ENCODE measurements at places on chromosomes 16 and 17.

DNA sequence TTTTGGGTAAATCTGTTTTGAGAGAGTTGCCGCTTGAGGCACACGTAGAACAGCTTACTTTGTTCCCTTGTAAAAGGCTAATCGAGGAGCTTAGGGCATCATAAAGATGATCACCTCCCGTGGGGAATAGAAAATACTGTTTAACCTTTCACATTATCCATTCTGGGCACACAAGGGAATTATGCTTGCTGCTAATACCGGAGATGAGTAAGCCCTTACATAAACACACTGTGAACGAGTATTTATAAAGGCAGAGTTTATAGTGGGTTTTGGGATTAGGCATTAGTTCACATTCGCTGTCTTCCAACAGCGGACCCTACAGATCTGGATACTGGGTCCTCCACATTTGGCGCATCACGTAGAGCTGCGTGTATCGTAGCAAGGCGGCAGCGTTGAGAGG is 51.2 kb upstream of the CNTNAP4 start:
- DNase-seq = no peak

GRCh38 chr17:76824093-76824492 is 44.1 kb upstream of the MGAT5B start:
- no peak for DNase-seq

GRCh38 chr17:30567231-30568116 is 90.3 kb downstream of the GOSR1 start:
- DNase-seq = no peak

DNA sequence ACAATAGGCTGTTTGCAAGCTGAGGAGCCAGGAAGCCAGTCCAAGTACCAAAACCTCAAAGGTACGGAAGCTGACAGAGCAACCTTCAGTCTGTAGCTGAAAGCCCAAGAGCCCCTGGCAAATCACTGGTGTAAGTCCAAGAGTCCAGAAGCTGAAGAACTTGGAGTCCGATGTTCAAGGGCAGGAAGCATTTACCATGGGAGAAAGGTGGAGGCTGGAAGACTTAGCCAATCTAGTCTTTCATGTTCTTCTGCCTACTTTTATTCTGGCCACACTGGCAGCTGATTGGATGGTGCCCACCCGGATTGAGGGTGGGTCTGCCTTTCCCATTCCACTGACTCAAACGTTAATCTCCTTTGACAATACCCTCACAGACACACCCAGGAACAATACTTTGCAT is 15.3 kb downstream of the CD300LB start:
- DNase-seq = no peak

DNA sequence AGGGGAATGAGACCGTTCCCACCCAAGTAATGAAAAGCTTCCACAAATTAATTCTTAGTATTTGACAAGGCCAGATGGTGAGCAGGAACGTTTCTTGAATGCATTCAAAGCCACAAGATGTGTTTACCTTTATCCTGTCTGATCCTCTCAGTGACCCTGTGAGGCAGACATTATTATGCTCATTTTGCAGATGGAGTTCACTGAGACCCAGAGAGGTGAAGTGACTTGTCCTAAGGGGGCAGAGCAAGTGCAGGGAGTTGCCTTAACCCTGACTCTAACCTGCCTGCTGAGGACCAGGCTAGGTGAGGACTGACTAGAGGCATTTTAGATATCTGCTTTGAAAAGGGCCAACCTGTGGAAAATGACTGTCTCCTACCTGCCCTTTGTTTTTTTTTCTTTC is 156.7 kb downstream of the HAPSTR1 start:
- no peak for DNase-seq

DNA sequence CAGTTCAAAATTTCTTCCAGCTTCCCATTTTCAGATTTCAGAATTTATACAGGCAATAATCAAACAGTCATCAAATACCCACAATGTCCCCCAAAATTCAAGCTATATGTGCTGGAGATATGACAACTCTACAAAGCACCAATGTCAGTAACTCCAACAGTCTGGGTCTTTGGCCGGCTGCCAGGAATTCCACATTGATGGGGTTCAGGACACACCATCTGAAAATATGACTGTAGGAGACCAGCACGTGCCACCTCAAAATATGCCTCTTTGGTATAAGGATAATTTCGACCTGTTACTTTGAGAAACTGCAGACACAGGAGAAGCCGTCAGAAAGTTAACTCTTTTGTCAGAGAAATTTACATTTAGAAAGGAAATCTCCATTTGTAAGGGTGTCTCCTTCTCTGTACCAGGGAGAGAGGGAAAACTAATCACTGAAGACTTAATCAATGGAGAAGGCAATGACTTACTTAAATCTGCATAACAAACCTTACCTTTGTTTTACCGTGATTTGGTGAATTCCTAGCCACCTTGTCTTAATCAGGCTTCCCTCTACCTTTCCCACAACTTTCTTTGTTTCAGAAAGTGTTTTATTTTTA is 594.3 kb upstream of the CDH5 start:
- DNase-seq = no peak

DNA sequence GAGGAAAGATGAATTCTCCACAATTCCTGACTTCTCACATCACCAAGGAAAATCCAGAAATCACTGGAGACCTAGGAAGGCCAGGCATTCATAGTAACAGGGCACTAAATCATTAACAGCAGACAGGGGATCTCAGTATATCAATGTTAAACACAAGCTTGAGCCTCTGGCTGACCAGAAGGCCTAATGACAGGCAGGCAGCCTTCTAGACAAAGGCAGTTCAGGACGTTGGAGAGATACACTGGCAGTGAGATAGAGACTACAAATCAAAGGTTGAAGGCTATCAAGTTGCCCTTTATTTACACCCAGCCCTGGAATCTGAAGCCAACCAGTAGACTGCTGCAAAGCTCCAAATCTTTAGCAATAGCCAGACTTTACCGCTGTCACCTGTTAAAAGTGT is 422.8 kb upstream of the CCL2 start:
- no peak for DNase-seq

GRCh38 chr17:74343526-74344284 is 17.7 kb downstream of the KIF19 start:
- no peak for DNase-seq

DNA sequence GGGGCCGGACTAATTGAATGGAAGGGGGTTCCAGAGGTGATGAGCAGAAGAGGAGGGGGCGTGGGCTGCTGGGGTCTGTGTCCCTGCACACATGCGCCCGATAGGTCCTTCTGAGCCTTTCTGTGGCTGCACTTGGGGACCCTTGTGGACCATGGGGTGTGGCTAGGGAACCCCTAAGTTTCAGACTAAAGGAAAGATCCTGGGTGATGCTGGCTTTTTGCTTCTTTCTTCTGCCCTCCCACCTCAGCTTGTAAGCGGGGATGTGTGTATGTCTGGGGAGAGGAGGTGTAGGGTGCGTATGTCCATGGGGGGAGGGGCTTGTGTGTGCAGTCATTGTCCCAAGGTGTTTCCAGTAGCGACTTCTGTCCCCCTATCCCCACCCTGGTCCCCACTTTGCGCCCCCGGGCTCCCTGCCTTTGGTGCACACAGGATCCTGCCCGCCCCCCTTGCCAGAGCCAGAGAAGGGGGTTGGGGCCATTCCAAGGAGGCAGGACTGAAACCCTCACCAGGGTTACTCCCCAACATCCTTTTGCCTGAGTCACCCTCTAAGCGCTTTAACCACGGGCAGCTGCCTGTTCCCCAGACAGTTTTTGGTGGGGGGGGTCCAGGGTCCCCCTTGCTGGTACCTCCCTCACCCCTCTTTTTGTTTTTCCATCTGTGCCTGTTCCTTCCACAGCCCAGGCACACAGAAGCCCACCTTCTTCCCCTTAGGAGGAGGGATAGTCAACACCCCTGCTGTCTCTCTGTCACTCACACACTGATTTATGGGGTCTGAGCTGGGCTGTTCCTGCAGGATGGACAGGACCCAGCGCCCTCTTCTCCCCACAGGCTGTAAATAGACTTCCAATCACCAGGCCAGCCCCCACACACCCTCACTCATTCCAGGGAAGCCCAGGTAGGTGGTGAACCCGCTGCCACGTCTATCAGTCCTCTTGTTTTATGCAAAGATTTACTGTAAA is 83.2 kb downstream of the ARHGAP23 start:
- DNase-seq = no peak

GRCh38 chr17:46043606-46044005 is 44.6 kb downstream of the STH start:
- DNase-seq = no peak

DNA sequence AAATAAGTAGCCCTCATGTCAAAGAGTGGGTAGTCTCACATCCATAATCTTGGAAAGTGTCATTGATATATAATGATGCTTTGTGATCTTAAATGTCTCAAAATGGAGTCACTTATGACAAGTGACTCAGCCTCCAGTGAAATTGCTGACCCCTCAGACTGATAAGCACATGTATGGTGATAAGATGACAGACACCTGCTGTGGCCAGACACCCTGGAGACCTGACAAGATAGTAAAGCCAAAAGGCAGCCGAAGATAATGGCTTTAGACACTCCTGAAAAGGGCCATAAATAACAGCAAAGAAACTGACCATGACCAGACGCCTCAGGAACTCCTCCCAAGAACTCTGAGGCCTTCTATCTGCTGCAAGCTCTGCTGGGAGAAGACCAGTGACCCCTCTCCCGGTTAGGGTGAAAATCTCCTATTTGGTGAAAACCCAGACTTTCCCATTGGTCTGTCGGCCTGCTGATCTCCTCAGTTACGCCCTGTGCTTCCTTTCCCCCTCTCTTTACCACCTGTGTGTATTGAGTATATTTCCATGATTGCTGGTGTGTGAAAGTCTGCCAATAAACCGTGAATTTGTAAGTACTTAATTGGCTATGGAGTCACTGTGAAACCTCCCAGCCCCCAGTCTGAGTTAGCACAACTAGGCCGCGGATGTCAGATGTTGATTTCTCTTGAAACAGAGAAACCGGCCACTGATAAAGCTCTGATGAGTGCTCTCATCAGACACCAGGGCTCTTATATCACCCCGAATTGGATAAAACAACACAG is 226.7 kb upstream of the MYOCD start:
- DNase-seq = no peak

DNA sequence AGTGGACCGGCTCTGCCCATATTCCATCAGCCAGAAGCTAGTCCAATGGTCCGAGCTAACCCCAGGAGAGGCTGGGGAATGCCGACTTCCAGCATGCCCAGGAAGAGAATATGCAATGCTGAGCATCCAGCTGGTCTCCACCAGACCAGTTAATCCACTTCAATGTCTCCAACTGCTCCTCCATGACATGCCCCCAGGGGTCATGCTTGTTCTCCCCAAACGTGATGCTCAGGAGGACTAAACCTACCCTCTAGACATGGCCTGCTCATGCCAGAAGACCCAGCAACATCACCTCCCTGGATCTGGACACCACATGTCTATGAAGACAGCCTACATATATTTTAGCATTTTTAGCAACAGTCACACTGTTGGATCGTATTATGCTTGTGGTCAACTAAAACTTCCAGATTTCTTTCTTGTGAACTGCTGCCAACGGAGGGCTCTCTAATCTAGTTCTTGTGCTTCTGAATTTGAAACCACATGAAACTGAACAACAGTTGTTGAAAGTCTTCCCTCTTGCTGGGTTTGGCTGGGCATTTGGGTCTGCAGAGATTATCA is 245.1 kb downstream of the SOX9 start:
- no peak for DNase-seq

DNA sequence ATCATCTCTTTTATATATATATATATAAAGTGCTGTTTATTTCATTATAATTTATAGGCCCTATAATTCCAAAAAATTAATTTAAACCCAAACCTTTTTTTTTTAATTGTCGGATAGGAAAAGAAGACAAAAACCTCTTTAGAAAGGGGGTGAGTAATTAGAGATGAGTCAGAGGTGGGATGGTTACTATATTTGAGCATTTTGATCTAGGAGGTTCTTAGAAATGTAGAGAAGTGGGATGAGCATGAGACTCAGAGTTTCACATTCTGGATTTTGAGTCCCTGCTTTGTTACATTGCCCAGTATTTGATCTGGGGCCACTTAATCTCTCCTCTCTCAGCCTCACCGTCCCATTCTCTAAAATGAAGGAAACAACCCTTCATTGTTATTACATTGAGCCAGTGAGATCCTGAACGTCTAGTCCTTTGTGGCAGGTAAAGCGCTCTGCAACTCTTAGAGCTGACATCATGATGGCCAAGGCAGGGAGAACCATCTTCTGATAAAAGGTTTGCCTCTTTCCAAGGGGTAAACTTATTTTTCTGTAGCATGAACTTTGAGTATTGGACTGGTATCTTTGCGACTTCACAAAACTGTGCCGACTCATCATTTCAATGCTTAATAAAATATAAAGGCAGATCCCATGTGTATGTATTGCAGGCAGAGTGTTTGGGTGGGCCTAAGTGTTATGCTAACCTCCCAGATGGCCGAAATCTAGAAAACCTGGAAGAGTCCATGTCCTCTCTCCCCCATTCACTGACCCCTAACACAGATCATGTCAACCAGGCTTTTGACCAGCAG is 21.3 kb downstream of the HS3ST3B1 start:
- DNase-seq = no peak

DNA sequence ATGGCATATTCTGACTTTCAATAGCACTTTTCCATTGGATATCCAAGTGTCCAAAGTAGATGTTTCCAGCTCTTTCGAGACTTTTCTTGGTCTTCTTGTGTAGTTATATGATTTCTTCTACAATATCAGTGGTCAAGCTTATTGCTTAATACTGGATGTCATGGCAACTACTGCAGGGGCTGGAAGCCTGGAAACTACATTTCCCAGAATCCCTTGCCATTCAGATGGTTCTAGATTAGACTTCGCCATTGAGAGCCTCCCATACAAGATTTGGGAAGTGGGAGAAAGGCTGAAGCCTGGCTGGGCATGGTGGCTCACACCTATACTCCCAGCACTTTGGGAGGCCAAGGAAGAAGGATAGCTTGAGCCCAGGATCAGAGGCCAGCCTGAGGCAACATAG is 153.6 kb downstream of the C16orf95 start:
- no peak for DNase-seq

DNA sequence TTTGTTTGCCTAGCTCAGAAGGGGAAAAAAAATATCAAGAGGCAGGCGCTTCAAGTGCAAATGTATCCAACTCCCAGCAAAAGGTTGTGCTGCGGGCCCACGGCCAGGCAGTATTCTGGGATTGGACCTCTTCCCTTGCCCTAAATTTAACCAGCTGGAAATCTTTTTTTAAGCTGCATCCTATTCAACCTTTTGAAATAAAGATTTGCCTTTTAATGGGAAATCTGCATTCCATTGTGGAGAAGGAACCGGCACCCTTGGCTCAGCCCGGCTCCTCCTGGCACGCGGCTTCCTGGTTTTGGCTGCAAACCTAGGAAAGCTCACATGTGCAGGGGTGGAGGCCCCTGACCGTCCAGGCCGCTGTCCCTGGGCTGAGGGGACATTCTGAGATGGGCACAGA is 38.8 kb upstream of the ENPP7 start:
- DNase-seq = no peak

DNA sequence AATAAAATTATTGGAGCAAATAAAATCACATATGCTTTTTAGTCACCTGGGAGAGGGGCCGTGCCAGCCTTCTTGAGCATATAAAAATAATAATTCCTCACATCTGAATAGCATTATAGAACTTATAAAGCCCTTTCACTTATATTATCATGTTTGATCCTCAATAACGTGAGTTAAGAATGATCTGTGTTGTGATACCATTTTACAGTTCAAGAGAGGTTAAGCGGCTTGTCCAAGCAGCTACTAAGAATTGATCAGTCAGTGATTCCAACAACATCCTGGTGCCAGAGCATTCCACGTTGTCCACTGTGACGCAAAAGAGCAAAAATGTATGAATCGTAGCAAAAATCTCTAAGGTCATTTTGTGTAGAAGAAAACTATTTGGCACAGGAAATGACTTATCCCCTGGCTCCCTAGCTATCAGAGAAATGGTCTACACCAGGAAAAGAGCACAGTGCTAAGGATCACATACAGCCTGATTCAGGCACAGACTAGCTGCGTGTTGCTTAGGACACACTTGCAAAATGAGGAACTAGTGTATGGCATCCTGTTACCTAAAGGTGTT is 33.0 kb downstream of the ANKFN1 start:
- DNase-seq = no peak

Data from NCI-H1417 treated with DMSO at 0.1 percent for 48 hours (cell line).